Large intestine (tissue), 12 donors: ENCODE measurements at places on chromosomes 7 and 10.

DNA sequence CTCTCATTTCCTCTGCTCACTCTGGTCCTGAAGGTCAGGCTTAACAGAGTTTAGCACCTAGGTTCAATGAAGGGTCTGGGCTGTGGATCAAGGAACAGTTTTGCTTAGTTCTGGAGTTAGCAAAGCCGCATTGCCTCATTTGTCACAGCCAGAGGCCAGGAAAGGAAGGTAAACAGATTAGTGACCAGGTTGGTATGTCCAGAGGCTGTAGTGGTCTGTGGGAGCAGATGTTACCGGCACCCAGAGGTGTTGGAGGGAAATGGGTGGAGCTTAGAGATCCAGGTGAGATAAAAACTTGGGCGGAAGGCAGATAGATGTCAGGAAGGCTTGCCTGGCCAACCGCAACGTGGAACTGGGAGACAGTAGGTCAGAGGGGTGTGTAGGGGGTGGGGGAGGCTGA, 36.6 kb upstream of the ZMIZ2 start:
- DNase-seq, result no peak

GRCh38 chr10:122498521-122498920, 37.2 kb downstream of the HTRA1 start:
- DNase-seq, result no peak

DNA sequence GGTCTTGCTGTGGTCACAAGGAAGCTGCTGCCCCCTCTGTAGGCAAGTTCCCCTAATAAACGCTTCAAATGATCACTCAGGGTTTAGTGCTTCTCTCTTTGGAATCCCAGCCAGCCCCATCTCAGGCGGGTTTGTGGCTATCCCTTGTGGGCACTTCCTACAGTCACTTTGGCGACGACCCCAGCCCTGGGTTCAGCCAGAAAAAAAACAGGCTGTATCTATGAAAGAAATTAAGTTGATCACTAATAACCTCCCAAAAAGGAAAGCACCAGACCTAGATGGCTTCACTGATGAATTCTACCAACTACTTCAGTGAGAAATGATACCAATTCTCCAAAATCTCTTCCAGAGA, 208.2 kb downstream of the MAD1L1 start:
- DNase-seq, result no peak

DNA sequence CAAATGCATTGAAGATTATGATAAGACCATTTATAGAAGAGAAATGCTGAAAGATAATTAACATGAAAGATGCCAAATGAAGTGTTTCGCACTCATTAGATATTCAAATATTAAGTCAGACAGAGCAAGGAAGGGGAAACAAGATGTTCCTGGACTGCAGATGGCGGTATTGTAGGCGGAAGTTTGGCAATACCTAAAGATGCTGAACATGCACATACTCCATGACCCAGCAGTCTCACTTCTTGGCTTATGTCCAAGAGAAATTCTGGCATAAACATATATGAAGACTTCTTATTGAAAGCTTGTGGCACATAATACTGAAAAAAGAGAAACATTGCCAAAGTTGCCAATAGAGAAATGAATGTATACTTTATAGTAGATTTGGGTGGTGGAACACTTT, 325.4 kb upstream of the SEMA3C start:
- peak; percentile 17 for DNase-seq

GRCh38 chr7:44976746-44977196, 2.0 kb downstream of the MYO1G start:
- no peak for DNase-seq

- DNase-seq, result no peak
Observed at GRCh38 chr7:187227-187927, 5.0 kb upstream of the FAM20C start.

- no peak for DNase-seq
Observed at GRCh38 chr7:157596471-157596870, 259.7 kb downstream of the DNAJB6 start.

- DNase-seq, result no peak
Observed at GRCh38 chr10:51767103-51767763, 67.8 kb upstream of the CSTF2T start.
